Left cardiac atrium (tissue), 4 donors: ENCODE measurements at places on chromosomes 12 and 14. TPM values are rescaled to one million over a fixed set of nuclear protein-coding genes. Genes with fewer than 3 reads are reported as not detected.

DNA sequence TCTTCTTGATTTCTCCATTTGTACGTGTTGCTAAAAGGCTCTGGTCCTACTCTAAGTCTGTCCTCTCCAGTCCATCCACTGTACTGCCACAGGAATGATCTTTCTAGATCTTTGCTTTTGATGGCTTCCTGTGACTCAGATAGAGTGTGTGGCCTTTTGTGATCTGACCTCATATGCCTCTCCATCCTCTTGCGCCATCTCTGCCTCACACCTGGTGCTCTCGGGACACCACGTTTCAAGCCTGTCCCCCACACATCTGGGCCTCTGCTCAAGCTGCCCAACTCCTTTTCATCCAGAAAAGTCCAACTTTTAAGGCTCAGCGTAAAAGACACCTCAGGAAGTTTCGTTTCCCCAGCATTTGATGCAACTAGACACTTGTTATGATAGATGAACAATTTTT is 39.0 kb downstream of the DCAF4 start:
- no peak for DNase-seq

The SLC2A14 gene
- 0.29 TPM for total RNA-seq

GRCh38 chr12:6979021-6979420 is 8.3 kb downstream of the EMG1 start:
- DNase-seq = no peak

The ETFBKMT gene
- total RNA-seq = 4.6 TPM

DNA sequence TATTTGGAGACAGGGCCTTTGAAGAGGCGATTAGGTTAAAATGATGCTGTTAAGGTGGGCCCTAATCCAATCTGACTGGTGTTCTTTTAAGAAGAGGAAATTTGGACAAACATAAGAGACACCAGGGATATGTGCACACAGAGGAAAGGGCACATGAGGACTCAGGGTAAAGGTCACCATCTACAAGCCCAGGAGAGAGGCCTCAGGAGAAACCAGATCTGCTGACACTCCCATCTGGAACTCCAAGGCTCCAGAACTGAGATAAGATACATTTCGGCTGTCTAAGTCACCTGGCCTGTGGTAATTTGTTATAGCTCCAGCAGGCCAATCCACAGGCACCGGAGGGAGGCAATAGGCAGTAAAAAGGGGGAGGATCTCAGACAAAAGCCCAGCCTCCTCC is 48.6 kb downstream of the KICS2 start:
- no peak for DNase-seq

DNA sequence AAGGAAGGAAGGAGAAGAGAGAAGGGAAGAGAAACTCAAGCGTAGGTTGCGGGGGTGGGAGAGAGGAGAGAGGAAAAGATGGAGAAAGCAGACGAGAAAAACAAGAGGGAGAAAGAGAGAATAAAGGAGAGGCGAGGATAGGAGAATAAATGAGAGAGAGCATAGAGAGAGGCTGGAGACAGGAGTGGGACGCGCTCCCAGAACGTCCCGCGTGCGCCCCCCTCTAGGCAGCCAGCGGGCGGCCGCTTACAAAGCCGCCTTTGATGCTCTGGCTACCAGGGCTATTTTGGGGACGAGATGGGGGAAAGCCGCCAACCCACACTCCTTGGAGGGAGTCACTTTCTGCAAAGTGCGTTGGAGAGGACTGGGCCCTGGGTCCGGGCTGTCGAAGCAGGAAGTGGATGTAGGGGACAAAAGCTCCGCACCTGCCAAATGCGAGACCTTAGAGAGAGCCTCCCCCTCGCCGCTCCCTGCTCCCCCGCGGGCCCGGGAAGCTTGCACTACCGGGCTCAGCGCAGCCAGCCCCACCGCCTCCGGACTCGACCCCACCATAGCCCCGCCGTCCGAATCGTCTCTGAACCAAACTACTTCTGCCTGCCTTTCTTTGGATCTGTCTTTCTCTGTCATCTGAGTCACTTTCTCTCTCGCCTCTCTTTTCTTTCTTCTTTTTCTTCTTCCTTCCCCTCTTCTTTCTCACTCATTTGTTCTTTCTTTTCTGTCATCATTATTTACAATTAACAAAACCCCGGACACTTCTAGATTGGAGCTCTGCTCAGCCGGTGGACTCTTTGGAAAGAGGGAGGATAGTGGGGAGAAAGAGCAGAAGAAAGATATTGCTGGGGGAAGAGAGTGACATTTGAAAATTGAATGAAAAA is 8.0 kb downstream of the ASCL1 start:
- DNase-seq = no peak

DNA sequence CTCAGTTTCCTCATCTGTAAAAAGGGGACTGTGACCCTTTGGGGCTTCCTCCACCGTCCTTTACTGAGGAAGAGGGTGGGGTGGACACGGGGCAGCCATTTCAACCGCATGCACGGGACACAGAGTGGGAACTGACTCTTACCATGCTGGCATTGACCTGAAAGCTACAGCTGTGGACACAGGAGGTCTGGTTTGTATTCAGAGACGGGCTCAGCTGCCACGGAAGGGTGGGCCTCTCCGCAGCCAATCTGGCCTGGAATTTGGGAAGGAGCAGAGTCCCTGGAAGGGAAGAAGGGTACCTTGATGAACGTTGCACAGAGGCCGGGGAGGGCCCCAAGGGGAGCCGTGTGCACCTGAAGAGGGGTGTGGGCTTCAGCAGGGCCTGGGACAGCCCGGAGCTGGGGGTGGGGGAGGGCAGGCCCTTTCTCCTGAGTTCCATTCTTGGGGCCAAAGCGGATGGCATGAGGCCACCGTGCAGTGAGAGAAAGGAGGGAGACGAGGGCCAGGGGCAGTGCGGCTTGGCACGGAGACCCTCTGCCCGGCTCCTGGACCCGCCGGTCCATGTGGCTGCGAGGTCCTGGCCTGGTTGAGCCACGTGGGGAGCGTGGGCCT is 14.5 kb downstream of the TNFAIP2 start:
- DNase-seq = no peak

DNA sequence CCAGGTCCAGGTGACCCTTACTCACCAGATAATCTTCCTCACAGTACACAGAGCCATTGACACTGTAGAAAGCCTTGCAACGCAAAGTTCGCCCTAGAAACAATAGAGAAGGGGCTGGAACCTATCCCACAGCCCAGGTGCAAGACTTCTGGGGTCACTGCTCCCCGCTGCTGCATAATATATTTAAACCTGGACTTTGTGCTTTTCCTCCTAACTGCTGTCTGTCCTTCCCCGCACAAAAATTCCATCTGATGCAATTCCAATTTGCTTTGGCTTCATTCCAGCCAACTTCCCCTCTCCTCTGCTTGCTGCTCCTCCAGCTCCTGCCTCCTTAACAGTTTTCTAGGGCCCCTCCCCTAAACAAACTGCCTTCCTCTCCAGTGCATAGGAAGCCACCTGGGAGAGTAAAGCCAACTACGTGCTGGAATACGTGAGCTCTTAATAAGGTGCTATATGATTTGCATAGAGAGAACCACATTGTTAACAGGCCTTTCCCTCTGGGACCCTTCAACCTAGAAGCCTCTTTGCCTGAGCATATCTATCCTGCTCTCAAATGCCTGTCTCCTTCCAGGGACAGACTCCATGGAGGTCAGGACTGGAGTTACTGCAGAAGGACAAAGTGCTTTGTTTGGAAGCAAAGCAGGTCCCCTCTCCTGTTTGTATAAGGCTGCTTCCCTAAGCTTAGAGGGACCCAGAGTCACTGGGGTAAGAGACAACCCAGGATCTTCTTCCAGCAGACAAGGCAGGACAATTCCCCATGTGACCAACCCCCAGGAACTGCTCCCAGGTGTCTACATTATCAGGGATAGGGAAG is 5.5 kb downstream of the AJUBA start:
- no peak for DNase-seq

The CIDEB gene
- total RNA-seq = 6.4 TPM

The CD69 gene
- total RNA-seq = 2.9 TPM

DNA sequence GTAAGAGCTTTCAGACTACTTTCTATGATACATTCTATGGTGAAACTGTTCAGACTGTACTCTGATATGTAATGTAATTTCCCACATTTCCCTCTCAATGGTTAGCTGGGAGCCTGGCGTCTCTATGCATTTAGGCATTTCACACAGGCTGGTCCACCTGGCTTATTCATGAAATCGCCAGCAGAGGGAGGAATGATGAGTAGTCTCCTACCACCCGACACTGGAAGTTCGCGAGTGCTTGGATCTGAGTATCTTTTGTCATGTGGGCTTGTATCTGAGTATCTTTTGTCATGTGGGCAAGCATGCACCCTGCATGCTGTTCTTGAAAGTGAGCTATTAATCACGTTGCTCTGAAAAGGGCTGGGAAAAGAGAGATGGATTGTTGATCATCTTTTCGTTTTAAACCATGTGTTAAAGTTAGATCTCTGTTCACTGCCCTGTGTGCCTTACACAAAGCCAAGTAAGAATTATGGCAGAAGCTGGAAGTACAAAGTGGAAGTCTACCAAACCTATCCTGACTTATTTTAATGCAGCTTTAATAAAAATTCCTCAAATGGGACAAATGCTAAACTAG is 235.0 kb downstream of the ATP23 start:
- no peak for DNase-seq

The KRT86 gene
- not detected for total RNA-seq

DNA sequence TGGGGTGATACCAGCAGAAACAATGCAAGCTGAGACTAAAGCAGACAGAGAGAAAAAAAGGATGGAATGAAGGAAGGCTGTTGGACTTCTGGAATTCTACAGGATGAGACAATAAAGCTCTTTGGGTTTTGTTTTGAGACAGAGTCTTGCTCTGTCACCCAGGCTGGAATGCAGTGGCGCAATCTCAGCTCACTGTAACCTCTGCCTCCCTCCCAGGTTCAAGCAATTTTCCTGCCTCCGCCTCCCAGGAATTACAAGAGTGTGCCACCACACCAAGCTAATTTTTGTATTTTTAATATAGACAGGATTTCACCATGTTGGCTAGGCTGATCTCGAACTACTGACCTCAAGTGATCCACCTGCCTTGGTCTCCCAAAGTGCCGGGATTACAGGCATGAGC is 115.4 kb downstream of the EXOC5 start:
- no peak for DNase-seq

The KRT72 gene
- not detected for total RNA-seq

The GLT1D1 gene
- total RNA-seq = 0.50 TPM

GRCh38 chr14:57383125-57383745 is 7.2 kb upstream of the NAA30 start:
- no peak for DNase-seq

The POC1B gene
- 10.8 TPM for total RNA-seq

- peak; percentile 63 for DNase-seq
Measured at GRCh38 chr14:64209444-64210131, 84.6 kb downstream of the ESR2 start.

The GARIN6 gene
- not detected for total RNA-seq

- DNase-seq = no peak
Measured at GRCh38 chr12:21971344-21971743, 30.1 kb upstream of the ABCC9 start.

The MAP3K9 gene
- 2.7 TPM for total RNA-seq

- no peak for DNase-seq
Measured at GRCh38 chr12:75389706-75390105, 1.2 kb upstream of the GLIPR1L2 start.

The KRT3 gene
- not detected for total RNA-seq

GRCh38 chr12:79098530-79098929 is 234.0 kb downstream of the SYT1 start:
- DNase-seq = no peak

- DNase-seq = no peak
Measured at GRCh38 chr14:68790644-68791077, 2.2 kb downstream of the ZFP36L1 start.

DNA sequence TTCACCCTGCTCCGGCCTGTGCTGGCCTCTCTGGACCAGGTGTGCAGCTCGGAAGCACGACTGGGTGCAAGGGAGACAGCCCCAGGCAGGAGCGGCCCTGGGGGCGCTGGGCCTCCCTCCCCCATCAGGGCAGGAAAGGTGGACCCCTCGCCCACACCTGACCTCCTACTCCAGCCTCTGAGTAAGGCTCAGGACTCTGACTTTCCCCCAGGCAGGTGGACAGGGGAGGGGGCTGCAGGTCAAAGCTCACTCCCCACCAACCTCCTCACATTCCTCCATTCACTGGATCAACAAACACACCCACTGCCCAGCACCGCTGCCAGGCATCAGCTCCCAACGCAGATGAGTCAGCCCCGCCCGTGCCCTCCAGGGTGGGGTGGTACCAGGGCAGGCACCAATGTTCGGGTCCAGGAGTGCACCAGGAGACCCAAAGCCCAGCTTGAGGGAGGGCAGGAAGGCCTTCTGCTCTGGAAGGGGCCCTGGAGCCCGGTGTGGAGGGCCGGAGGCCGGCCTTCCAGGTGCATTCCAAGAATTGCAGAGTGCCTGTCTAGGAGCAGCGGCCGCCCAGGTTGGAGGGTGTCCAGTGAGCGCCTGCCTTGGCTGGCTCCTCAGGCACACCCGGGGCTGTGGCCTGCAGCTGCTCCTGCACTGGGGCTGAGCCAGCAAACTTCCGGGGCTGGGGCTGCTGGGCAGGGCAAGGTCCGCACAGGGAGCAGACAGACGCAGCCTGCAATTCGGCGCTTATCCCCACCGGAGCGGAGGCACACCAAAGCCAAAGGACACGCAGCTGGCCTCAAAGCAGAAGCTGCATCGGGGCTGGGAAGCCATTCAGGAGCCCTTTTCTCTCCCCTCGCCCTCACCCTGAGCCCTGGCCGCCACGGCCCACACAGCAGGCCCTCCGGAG is 1.6 kb upstream of the INF2 start:
- DNase-seq = peak; percentile 82
